CD4-positive, alpha-beta T cell treated with Interleukin-12 subunit alpha and Interleukin-12 subunit beta, for 1 hour (primary cell): ENCODE measurements at places on chromosomes 5 and 9.

DNA sequence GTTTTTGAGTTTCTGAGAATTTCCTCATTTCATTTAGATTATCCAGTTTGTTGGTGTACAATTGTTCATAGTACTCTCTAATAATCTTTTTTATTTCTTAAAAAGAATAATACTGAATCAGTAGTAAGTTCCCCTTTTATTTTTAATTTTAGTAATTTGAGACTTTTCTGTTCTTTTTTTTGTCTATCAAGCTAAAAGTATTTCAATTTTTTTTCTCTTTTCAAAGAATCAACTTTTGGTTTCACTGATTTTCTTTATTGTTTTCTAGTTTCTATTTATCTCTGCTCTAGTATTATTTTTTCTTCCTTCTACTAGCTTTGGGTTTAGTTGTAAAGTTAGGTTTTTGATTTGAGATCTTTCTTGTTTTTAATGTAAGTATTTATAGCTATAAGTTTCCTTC, 60.6 kb upstream of the ARL15 start:
- DNase-seq: no peak

DNA sequence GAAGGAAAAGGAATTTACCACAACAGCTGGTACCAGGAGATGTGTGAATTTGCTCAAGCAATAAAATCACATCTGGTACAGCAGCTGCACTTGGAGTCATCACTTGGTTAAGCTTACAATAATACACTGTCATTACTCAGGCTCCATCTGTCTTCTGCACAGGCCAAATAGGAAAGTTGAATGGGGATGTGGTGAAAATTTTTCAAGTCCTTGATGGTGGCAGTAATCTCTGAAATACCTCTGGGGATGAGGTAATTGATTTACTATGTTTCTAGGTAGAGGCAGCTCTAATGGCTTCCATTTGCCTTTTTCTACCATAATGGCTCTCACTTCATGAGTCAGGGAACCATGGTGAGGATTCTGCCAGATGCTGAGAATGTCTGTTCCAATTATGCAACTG, 206.8 kb upstream of the ATP10B start:
- no peak for DNase-seq

DNA sequence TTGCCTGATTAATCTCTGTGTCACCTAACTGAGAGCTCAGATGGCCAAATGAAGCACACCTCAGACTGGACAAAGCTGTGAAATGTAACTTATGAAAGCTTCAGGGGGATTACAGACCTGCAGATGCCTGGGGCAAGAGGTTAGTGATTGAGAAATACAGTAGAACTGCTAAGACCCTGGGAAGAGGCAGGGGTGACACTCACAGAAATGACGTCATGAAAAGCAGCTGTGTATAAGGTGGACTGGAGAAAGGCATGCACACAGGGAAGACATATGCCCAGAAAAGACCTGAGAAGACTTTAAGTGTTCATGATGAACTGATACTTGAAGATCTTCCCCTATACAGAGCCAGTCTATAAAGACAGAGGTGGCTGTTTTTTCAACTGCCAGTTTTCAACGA, 49.3 kb upstream of the SPTLC1 start:
- DNase-seq: no peak

DNA sequence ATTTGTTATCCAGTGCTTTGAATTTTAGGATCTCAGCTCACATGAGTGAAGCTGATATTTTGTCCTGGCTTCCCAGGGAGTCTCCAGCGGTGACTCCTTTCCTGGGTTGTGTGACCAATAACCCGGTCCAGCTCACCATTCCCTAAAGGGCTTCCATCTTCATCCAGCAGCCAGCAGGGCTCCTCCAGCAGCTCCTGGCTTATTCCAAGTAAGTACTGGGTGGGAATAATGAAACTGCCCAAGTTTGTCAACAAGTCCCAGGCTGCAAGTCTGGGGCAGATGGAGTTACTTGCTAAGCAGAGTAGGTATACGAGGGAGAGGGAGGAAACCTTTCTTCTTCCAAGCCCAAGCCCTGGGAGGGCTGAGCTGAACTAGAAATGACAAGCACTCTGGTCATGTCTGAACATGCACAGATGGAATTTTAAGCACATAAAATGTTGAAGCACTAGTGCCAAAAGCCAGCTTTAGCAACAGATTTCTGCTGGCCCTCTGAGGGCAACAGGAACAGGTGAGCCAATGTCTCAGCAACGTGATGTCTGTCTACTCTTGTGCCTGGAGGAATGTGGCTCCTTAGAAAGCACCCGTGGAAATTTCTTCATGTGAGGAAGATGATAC, 153.7 kb upstream of the DAPK1 start:
- no peak for DNase-seq

- DNase-seq: no peak
These were observed 64.2 kb upstream of the SMIM23 start for GRCh38 chr5:171721464-171721863.

GRCh38 chr9:85089188-85089969, 419.9 kb downstream of the NTRK2 start:
- DNase-seq: no peak
